Stimulated activated CD4-positive, alpha-beta T cell treated with anti-CD3 and anti-CD28 coated beads, TNF-alpha, amount 100 ng/mL, for 48 hours (primary cell): ENCODE measurements at places on chromosomes 5 and 9.

- no peak for DNase-seq
Measured at GRCh38 chr9:127368852-127369402, 28.0 kb upstream of the SLC2A8 start.

DNA sequence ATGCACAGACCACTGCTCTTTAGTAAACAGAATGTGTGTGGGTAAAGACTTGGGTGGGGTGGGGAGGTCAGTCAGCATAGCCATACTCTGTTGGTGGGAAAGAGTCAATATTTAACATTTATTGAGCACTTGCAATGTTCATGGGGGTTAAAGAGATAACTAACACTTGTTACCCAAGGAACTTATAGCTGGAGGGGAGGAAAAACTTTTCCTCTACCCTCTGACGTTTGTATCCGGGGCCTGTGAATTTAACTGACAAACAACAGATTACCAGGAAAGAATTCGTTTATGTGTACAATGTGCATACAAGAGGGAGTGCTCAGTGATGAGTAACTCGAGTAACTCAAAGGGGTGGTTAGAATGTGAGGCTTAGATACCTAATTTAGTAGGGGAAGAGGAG, 6.8 kb upstream of the CLINT1 start:
- no peak for DNase-seq

DNA sequence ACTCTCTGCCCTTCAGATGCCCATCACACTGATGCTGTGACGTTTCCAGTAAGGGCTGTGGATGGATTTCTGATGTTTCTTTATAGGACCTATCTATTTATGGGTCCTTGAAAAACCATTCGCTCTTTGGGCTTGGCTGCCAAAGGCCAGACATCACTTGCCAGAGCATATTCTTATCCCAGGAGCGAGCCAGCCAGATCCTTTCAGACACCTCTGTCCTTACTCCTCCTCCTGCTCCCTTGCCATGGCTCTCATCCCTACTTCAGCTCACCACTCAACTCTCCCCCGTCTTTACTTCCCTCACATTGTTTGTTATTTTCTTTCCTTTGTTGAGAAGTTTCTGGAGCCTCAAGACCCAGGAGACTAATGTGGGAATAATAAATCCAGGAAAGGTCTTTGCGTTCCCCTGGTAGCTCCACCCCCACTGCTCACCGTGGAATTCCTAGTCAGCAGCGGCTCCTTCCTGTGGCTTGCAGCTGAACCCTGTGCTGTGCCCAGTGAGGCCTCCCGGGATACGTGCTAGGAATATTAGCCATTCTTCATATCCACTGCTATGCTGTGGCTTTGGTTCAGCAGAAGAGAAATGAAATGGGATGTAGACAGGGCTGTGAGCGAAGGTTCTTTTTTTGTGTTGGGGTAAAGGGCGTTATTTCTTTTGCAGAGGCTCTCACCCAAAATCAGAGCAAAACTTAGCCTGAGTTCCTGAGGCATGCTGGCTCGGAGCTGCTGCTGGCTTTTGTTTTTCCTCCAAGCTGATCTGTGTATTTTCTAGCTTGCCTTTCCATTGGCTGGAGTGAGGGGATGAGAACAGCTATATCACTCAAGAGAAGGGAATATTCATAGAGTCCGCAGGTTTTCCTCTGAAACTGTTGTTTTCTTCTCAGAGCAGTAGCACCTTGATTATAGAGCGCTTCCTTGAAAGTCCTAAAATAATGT, 171.1 kb downstream of the SAXO1 start:
- no peak for DNase-seq

DNA sequence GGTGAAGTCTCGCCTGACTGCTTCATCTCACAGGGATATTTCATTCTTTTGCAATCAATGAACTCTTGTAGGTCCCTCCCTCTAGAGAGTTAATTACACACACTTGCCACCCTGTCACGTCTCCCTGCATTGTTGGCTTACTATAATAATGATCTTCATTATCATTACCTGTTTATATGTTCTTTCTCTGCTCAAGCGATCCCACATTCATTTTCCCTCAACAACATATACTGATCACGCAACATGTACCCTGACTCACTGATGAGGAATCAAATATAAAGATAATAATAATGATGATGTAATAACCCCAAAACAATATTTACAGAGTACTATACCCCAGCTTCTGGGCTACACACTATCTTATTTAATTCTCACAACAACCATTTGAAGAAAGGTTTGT, 88.5 kb downstream of the FEM1C start:
- DNase-seq = no peak

DNA sequence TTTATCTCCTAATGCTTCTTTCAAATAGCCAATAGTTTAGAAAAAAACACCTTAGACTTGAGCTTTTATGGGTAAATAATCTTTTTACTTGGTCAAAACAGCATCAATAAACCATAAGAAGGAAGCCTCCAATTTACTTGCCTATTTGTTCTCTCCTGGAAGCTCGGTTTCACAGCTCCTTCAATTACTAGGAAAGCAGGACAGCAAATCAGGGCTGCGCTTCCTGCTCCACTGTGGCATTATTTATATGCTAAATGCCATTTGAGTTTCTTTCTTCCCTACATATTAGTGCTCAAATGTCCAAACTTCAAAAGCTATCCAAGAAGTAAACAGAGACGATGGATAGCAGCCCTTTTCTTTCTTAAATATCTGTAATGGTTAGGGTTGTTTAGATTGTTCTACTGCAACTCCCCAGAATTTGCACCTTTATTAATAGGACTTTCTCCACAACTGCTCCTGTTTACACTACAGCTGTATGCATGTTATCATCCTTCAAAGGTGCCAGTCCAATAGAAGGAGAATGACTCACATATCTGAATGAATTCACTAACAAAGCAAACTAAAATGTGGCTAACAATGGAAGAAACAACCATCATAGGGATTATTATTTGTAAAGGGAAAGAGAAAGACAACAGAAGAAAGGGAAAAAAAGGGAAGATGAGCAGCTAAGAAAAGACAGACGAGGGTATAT, 58.7 kb downstream of the MED27 start:
- DNase-seq = no peak

GRCh38 chr5:110288766-110289511, 437.5 kb downstream of the TMEM232 start:
- DNase-seq = no peak

DNA sequence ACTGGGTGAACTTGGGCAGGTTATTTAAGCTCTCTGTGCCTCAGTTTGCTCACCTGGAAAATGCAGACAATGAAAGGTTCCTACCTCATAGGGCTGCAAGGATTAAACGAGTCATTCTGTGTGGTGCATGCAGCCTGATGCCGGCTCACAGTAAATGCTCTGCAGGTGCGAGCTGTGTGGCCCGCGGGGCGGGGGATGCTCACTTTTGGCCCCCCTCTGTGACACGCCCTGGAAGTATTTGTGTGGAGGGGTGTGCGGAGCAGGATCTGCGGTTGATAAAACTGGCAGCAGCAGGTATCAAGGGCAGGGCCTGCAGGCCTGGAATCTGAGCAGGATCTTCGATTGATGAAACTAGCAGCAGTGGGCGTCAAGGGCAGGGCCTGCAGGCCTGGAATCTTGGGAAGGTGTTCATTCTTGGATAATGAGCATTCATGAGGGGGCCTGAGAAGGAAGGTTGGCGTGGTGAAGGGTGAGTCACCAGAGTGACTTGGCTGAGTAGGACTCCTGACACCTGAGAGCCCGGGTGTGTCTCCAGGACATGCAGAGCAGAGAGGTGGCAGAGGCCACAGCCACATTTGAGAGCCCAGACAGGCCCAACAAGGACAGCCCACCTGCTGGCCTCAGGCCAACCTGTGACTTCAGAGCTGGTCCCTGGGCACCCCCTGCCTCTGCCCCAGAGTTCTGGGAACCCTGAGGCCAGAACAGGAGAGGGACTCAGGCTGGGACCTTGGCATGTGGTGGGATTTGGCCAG, 11.9 kb downstream of the UNC5A start:
- DNase-seq = no peak

- DNase-seq = no peak
Measured at GRCh38 chr5:86797677-86798076, 179.9 kb downstream of the COX7C start.

DNA sequence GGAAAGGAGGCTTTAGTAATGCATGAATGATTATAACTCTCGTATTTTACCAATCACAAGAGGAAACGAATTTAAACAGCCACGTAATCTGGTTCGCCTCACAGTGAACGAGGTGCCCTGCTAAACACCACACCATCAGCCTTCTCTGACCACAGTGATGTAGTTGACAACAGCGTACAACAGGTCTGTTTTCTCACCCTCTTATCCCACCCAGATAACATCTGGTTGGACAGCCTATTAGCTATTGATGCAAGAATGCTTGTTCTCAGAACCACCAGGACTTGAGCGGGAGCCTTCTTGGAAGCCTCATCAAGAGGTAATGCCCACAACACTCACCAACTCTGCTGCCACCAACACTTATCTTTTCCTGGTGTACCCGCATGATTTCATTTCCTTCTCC, 23.3 kb downstream of the SLC1A3 start:
- no peak for DNase-seq

DNA sequence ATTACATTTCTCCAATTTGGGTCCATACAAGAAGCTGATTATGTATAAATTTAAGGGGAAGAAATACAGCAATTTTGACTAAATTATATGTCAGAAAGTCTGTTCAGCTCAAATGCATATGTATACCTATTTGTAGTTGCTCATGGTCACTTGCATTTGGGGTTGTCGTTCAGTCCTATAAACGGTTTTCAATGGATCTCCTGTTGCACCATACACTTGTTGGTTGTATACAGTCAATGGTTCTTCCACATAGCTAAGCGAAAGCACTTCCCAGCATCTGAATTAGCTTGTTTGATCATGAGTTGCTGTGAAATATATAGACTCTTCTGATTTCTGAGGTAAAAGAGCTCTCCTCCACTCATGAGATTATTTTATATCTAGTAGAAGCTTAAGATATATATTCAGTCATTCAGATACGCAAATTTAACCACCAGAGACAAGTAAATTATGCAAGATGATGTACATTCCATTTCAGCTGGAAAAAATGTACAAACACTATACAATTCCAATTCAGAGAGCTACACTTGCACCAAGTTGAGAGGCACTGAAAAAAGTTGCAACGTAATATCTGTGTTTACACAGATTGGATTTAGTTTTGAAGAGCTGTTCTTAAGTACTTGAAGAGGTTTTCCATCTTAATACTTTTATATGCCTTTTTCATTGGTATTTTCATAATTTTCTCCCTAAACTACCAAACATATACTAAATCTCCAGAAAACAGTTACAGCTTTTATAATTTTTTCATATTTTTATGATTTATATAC, 64.4 kb upstream of the POU5F2 start:
- DNase-seq = no peak

DNA sequence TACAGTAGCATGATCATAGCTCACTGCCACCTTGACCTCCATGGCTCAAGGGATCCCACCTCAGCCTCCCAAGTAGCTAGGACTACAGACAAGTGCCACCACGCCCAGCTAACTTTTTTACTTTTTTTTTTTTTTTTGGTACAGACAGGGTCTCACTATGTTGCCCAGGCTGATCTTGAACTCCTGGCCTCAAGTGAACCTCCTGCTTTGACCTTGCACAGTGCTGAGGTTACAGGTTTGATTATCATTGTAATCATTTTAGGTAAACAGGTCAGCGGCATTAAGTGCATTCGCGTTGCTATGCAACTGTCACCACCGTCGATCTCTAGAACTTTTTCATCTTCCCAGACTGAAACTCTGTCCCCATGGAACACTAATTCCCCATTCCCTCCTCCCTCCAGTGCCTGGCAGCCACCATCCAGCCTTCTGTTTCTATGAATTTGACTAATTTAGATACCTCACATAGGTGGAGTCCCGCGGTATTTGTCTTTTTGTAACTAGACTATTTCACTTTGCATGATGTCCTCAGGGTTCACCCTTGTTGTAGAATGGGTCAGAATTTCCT, 5.8 kb upstream of the CARD19 start:
- DNase-seq = no peak

DNA sequence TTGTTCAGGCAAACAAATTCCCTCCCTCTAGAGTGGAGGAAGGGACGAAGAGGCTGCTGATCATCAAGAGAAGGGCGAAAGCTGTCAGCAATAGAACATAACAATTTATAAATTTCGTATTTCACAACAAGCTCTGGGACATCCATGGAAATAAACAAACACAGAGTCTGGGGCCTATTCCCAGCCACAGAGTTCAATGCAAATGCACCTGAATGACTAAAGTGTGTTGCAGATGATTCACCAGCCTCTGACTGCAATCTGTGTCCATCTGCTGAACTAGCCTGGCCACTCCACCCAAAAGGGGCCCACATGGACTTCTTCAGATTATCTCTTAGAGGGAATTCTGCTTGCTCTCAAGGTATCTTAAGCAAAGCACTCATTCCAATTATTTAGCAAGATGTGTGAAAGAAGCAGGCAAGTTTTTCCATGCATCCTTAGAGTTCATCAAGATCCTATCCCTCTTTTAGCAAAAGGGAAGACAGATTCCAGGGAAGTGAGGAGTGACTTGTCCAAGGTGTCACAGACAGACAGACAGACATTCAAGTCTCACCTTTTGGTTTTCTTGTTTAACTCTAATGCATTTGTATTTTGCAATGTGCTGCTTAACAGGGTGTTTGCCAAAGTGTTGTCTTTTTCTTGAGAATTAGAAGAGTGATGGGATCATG, 307.8 kb upstream of the PAPPA start:
- DNase-seq = no peak

GRCh38 chr9:133371261-133371711, 4.6 kb downstream of the SURF4 start:
- DNase-seq = peak; percentile 68

GRCh38 chr9:88993871-88994460, 2.7 kb downstream of the S1PR3 start:
- DNase-seq = no peak

DNA sequence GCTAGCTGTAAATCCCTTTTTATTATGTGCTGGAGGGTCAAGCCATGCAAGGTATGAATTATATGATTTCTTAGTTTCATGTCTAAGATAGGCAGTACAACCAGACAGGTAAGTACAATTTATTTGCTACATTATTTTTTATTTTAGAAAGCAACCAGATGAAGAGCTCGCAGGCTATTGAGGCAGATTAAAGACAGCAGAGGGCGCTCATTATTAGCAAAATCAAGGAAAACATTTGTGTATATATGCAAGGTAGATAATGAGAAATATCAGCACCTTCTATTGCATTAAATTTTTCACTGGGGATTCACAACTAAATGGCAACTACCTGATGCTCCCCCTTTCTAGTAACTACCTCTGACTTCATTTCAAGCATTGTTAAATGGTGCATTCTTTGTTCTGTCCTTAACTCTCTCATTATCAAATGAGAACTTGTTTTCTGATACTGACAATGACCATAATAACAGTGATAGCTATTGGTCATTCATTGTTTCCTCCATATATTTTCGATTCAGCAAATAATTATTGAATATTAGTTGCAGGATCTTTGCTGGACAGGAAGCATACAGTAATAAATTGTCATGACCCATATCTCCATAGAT, 8.6 kb downstream of the SCGB3A2 start:
- DNase-seq = no peak

GRCh38 chr5:167008705-167009104, 1282.7 kb upstream of the WWC1 start:
- no peak for DNase-seq

- no peak for DNase-seq
Measured at GRCh38 chr5:32098291-32098690, 75.8 kb downstream of the GOLPH3 start.
